Right cardiac atrium (tissue), 5 donors: ENCODE measurements at places on chromosomes 1 and 21. TPM values are rescaled to one million over a fixed set of nuclear protein-coding genes. Genes with fewer than 3 reads are reported as not detected.

Gene UTS2
- not detected for total RNA-seq

Gene A3GALT2
- total RNA-seq, result not detected

Gene APCS
- total RNA-seq, result not detected

Gene FHAD1
- total RNA-seq, result not detected

Gene CRNN
- not detected for total RNA-seq

Gene FMO4
- 3.6 TPM for total RNA-seq

DNA sequence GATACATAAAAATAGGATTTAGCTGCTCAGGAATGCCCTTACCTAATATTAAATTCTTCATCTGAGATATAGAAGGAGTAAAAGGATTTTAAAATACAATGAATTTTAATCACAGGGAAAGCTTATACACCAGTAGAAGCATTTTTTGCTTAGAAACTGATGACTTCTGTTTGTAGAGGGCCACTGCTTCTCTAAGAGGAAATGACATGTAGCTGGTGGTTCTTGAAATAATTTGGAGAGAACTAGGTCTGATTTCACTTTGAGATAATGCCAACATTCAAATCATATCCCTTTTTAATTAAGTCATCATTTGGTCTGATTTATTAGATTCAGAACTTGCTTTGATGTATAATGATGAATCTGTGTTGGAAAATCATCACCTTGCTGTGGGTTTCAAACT is 166.6 kb upstream of the SGIP1 start:
- no peak for DNase-seq

DNA sequence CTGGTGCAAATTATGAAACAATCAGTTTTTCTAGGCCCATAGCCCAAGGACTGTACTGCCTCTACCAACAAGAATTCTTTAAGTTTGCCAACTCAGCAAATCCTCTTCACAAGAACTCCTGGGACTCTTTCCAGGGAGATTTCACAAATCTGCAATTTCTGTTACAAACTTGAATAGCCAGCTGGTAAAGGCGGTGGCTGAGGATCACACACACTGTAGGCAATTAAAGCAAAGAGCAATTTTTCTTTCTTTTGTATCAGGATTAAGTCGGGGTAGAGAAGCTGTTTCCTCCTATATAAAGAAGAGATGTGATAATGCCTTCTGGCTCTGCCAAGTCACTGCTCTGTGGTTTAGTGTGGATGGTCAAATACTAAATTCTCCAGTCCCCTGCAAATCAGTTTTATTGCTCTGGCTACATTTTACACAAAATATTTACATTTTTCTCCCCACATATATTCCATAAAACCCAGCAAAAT is 1.7 kb downstream of the ALDH9A1 start:
- DNase-seq, result no peak

DNA sequence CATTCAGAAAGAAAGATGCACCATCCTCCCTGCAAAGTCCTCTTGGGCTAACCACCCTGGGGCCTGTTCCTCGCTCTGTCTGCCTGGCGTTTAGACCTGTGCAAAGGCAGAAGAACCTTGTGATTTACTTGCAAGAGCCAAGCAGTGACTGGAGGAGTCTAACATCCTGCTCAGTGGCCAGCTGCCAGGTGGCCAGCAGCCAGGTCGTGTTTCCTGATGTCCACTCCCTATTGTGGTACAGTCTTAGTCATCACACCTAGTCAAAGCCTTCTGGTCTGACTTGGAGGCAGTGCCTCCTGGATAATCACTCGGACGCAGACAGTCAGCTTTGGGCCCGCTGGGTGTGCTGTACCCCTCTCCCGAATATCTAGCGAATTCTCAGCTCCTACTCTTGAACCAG is 118.1 kb downstream of the PGBD5 start:
- peak; percentile 93 for DNase-seq

DNA sequence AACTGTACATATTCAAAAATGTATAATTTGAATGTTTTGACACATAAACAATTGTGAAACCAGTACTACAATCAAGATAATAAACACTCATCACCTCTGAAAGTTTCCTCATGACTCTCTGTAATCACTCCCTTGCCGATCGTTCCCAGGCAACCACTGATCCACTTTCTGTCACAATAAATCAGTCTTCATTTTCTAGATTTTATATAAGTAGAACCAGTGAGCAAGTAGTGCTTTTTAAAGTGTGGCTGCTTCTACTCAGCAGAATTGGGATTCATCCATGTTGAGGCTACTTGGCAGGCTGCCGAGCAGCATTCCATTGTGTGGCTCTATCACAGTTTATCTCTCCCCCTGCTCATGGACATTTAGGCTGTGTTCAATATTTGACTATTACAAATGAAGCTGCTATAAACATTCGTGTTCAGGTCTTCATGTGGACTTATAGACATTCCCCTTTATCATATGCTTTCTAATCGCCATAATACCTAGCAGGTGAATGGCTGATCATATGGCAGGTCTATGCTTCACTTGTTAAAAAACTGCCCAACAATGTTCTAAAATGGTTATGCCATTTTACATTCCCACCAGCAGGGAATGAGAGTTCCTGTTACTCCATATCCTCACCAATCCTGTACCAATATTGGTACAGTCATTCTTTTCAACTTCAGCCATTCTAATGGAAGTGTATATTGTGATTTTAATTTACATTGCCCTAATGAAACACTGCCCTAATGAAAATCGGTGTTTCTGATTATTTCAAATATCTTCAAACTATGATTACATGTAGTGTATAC is 20.5 kb downstream of the TEX38 start:
- peak; percentile 30 for DNase-seq

DNA sequence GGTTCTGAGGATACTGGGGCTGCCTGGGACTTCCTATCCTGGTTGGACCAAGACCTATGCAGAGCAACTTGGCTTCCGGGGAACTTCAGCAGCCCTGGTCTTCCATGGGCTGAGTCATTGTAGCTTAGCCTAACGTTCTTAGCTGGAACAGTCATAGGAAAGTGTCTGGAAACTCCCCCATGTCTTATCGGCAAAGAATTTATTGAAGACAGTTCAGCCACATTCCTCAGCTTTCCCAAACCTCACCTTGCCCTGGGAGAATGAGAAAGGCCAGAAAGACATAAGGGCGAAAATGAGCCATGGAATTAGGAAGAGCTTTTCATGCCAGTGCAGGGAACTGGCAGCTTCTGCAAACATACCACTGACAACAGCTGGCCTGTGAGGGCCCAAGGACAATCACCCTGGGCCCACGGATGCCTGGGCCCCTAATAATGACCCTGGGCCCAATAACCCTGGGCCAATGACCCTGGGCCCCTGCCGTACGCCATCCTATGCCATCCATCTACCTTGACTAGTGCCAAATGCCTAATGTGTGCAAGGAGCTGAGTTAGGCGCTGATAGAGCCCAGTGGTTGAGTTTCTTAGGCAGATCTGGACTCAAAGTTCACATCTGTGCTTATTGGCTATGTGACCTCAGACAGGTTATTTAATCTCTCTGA is 114.4 kb upstream of the GADD45A start:
- DNase-seq, result no peak

- peak; percentile 95 for DNase-seq
These were observed at the start of gene MARCKSL1 for GRCh38 chr1:32335790-32336590. MARCKSL1 (minus strand) TSS chr1:32336233; CDS start chr1:32336033, 200 bp downstream.

GRCh38 chr1:26404641-26405040 is 6.0 kb upstream of the LIN28A start:
- no peak for DNase-seq

GRCh38 chr1:58774027-58774426 is 9.8 kb downstream of the JUN start:
- DNase-seq, result no peak

DNA sequence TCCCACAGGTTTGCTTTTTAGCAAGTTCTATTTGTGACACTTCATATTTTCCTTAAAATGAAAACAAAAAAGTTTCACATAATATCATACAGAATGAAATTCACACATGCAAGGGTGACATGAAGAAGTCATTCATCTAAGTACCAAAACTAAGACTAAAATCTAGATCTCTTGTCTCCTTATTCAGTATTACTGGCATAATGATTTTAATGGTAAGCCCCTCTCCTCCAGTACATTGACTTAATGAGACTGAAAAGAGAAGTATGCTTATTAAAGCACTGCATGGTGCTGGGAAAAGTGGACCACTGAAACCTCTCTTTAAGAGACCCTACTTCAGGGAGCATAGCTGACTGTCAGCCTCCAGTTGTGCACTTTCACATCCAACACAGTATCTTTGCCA is 99.5 kb downstream of the NEGR1 start:
- DNase-seq, result no peak

- no peak for DNase-seq
These were observed 11.2 kb downstream of the LAPTM5 start for GRCh38 chr1:30746212-30747032.

DNA sequence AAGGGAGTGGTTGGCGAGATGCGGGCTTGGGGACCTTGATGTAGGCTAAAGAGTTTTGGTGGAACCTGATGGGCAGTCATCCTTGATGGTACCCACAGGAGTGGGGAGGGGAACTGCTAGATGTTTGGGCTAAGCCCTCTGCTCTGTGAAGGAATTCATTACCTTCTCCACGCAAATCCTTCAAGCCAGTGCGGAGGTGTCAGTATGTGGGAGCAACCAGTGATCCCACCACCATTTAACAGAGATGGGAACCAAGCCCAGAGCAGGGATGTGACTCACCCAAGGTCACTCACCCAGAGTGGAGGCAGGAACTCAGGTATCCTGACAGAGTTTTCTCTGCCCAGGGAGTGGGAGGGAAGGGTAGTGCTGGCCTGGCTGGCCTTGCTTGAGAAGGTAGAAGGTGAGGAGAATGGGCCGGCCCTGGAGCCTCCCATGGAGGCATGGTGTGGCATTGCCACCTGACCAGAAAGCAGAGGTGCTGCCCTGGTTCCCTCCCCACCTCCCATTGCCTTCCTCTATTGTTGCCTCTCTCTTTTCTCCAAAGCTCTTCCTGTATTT is 51.2 kb upstream of the STUM start:
- no peak for DNase-seq

DNA sequence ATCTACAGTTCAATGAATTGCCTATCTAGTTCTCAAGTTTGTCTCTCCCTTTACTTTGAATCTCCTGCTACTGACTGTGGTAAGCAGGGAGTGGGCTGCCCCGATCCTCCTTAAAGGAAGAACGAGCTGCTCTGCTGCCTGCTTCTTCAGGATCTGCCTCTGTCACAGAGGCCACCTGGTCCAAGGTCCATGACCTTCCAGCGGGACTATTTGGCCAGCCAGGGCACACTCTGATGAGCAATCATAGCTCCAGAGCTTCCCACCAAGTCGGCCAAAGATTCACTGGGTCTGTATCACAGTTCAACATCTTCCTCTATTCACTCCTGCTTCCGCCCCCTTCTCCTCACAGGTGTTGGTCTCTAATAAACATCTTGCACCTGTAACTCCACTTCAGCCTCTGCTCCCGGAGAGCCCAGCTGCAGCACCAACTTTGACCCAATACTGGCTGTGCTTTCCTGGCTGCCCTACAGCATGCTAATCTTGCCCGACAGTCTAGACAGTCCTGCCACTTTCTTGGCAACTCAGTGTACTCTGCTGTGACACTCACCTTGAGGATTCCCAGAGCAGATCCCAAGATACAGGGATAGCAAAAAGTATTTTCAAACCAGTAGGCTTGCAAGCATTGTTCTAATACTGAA is 16.9 kb upstream of the MAP10 start:
- DNase-seq, result no peak

DNA sequence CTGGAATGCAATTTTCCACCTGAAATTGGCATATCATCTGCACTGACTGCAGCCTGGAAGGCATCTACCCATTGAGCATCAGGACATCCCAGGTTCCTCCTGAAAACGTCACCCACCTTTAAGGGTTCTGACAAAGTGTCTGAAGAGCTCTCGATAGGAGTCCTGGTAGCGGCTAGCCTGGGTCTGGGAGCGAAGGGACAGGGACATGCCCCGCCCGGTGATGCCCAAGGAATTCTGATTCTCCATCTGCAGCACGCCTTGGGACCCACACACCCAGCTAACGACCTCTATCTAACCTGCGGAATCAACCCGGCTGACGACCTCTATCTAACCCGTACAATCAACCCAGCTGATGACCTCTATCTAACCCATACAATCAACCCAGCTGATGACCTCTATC is 13.3 kb upstream of the CCDC27 start:
- no peak for DNase-seq

DNA sequence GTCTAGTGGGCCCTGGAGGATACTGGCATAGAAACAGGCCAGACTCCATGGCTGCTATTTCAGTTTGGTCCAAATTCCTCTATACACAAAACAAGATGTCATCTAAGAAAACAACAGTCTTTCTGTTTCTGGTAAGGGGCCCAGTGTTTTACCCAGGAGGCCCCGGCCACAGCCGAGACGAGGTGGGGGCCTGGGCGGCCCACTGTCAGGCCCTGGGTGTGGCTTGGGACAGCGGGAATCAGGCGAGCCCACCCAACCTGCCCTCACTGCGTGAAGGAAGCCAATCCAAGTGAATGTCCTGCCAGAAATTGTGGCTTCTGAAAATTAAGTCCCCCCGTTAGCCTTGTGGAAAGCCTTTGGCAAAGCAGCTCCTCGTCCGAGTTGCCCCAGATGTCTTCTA is 31.2 kb upstream of the GPR153 start:
- peak; percentile 79 for DNase-seq

DNA sequence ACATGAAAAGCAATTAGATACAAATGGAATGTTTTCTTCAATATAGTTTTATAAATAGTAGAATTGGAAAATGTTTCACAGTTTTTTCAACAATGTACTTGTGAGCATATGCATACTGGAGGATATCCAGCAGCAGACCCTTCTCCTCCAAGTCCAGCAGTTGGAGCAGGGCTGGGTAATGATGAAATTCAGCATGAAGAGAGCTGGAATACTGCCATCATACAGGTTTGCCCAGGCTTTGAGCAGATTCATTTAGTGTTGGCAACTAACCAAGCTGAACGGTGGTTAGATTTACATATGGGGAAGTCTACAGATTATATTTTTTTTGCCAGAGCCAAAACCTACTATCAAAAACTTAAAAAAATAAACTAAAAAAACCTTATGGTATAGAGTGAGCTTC is 38.3 kb downstream of the WDR3 start:
- no peak for DNase-seq
